Natural killer cell (primary cell): ENCODE measurements at places on chromosomes 16 and 17. TPM values are rescaled to one million over a fixed set of nuclear protein-coding genes. Genes with fewer than 3 reads are reported as not detected.

GRCh38 chr17:41734139-41734948 is at the start of gene HAP1:
TSS of gene HAP1 (minus strand) at chr17:41734643. CDS start at chr17:41734634, 9 bp downstream.
- no peak for DNase-seq

The KRT38 gene
- total RNA-seq, result not detected

- no peak for DNase-seq
Measured at GRCh38 chr17:41010441-41010840, 1.5 kb upstream of the KRTAP3-1 start.

DNA sequence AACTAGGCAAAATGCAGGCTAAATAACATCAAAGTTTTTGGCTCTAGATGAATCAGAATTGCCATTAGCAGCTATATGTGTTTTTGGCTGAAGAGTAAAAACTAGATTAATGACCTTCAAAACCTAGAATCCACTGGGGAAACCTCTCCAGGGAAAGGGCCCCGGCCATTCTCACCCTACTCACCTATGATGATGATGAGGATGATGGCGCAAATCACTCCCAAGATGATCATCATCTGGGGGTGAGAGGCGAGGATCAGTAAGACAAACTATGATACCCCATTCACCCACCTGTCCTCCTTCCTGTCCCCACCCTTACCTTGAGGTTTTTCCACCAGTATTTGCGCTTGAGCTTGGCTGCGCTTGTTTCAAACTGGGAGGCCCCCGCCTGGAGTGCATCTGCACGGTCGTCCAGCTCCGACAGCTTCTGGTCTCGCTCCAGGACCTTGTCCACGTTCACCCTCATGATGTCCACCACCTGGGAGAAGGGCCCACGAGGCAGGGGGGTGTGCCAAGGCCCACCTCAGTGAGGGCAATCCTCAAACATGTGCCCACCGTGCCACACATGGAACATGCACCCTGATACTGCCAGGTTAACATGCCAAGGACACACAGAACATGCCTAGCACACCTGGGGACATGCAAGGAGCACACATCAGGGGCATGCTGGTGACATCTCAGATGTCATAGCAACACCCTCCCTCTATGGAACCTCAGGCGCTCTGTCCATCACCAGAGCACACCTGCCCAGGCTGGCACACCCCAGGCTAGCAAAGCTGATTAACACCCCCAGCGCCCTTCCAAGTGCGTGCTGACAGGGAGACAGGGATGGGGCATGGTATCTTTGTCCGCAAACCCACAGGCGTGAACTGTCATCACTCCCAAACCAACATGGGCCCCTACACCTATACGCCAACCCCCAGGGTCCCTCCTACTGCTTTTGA is 1.2 kb downstream of the VAMP2 start:
- DNase-seq, result no peak

GRCh38 chr16:3311496-3311895 is 6.2 kb downstream of the ZNF75A start:
- no peak for DNase-seq

The HS3ST3A1 gene
- 1.6 TPM for total RNA-seq

The EVI2B gene
- total RNA-seq, result 89.6 TPM

DNA sequence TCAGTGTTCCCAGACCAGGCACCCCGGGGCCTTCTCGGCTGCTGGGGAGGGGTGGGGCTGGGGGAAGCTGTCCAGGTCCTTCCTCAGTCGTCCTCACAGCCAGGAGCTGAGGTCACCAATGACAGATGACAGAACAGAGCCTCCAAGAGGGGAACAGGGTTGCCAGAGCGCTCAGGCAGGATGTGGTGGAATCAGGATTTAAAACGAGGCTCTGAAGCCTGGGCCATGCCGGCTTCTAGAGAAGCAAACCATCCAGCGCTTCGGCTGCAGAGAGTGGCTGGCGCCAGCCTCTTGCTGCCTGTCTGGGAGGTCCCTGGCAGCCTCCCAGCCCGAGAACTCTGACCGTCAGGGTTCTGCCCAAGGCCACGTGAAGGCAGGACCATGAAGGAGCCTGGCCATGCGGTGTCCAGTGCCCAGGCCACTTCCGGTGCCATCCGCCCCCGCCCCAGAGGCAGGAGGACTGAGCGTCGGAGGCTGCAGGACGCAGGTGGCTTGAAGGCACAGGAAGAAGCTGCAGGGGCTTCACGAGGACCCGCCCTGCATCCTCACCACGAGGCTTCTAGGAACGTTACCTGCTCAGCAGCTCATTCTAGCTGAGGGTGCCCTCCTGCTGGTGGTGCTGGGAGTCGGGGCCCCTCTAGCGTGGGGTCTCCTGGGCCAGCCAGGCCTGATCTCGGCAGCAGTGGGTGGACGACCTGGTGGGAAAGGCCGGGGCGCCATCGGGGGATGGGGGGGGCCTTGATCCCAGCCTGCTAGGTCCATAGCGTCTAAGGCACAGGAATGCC is 78.5 kb downstream of the KLHDC4 start:
- DNase-seq, result no peak

The MMP28 gene
- not detected for total RNA-seq
